H1 (cell line): ENCODE measurements at places on chromosomes 5 and 9.

DNA sequence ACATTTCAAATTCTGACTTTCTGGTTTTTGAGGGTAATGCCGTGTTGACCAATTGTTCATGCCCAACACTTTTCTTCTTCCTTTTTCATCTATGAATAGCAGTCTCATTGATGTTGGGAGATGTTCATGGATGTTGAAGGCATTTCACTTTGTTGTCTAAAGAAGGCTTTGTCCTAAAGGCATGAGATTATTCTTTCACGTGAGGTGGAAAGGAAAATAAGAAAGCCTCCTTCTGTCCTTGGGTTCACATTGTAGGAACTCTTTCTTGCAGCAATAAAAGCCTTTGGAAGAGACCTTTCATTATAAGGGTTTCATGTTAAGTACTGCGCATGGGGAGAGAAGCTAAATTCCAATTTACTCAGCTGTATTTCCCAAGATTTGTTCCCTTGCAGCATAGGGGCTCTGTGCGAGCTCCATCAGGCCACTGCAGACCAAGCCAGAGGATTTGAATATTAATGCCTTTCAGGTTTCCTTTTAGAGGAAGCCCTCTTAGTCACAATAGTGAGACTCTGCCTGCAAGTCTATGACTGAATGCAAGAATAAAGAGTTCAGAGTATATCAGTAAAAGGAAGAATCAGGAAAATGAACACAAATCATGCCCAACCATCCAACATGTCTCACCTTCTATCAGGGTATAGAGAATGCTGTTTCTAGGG lies 274.6 kb downstream of the TMEM38B start:
- H3K36me3 ChIP-seq = no peaks in the 10 kb centered on the region
- H3K27me3 ChIP-seq = peaks cover 7% of the 10 kb centered on the region; the same call in 1 of the 2 replicates
- H3K27ac ChIP-seq = no peak overlapping the region
- no peak for DNase-seq
- no peak overlapping the region for H3K4me3 ChIP-seq

GRCh38 chr9:108057421-108058134 lies 568.0 kb upstream of the KLF4 start:
- no peak overlapping the region for H3K4me3 ChIP-seq
- H3K4me1 ChIP-seq = peaks cover 11% of the 10 kb centered on the region
- H3K27ac ChIP-seq = no peak overlapping the region
- H3K36me3 ChIP-seq = no peaks in the 10 kb centered on the region; the same call in 1 of the 2 replicates
- no peaks in the 10 kb centered on the region; the same call in 1 of the 2 replicates for H3K27me3 ChIP-seq

DNA sequence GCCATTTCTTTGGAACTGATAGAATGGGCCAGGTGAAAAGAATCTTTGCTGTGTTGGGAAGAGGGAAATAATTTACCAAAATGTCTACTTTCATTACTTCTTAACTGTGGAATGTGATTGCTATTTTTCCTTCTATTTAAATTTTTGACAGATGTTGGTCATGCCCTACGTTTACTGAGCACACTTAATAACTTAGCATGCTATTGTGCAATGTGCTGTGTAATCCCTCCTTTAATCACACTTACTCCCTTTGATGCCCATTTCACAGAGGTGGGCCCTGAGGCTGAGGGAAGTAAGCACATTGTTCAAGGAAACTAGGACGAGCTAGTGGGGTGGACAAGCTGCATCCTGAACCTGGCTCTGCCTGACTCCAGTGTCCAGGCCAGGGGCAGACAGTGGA lies 47.8 kb upstream of the INSYN2B start:
- H3K4me1 ChIP-seq = no peaks in the 10 kb centered on the region
- no peak for DNase-seq
- no peak overlapping the region for H3K27ac ChIP-seq
- H3K27me3 ChIP-seq = no peaks in the 10 kb centered on the region

GRCh38 chr9:77604316-77604715 lies 43.8 kb downstream of the GNA14 start:
- no peak overlapping the region for H3K4me3 ChIP-seq
- H3K27me3 ChIP-seq = no peaks in the 10 kb centered on the region
- H3K27ac ChIP-seq = no peak overlapping the region
- H3K4me1 ChIP-seq = no peaks in the 10 kb centered on the region; the same call in 1 of the 2 replicates
- H3K36me3 ChIP-seq = no peaks in the 10 kb centered on the region

- no peaks in the 10 kb centered on the region for H3K27me3 ChIP-seq
- H3K4me1 ChIP-seq = peaks cover 25% of the 10 kb centered on the region
- no peak for DNase-seq
- H3K36me3 ChIP-seq = no peaks in the 10 kb centered on the region
- H3K4me3 ChIP-seq = no peak overlapping the region
- H3K27ac ChIP-seq = no peak overlapping the region
These were observed 59.0 kb downstream of the MAT2B start for GRCh38 chr5:163564321-163564938.
